ENCODE measurements at places on chromosomes 11 and 22. TPM values are rescaled to one million over a fixed set of nuclear protein-coding genes. Genes with fewer than 3 reads are reported as not detected.

- peak; percentile 47 for DNase-seq
Observed at GRCh38 chr22:35631597-35631996, 14.5 kb upstream of the MB start.

DNA sequence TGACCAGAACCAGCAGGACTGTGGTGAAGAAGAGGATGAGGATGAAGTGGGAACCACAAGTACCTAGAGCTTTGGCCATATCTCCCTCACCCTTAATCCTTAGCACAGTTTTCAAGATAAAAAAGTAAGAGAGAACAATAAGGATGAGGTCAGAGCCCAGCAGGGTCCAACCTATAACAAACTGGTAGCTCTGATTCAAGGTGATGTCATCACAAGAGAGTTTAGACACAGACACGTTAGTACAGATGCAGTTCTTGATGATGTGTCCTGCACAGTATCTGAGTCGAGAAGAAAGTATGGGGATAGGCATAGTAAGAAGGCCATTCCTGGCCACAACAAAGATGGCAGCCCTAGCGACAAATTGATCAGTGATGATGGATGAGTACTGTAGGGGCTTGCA lies 586 bp downstream of the OR56A5 start:
- DNase-seq: peak; percentile 68

GRCh38 chr22:22565981-22566380 lies 6.9 kb upstream of the PRAME start:
- DNase-seq: peak; percentile 44

DNA sequence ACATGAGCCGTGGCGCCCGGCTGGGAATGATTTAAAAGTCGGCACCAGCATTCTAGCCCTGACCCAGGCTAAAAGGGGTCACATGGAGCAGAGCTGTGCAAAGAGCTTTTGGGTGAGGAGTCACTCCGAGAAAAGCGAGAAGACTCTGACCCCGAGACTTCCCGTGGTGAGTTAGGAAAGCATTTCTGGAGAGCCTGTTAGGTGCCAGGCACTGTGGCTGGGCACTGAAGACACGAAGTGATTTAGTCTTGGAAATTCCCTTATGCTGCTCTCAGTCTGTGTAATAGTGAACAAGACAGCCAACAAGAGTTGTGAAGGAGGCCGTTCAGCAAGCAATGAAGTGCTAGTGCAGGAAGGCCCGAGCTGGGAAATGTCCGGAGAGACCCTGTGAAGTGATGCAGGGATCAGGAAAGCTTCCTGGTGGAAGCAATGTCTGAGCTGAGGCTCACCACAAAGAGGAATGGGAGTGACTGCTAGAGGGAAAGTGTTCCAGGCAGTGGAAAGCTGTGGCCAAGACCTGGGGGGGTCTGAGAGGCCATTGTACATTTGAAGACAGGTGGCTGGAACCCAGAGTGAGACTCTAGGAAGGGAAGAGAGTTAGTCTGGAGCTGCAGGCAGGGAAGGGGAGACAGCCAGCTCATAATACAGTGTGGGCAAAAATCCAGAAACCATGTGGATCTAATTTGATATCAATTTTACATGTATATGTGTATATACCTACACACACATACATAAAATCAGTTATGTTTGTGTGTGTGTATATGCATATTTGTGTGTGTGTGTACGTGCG lies 31.6 kb downstream of the MARK2 start:
- no peak for DNase-seq

GRCh38 chr22:37165940-37166674 lies 16.4 kb upstream of the IL2RB start:
- no peak for DNase-seq

DNA sequence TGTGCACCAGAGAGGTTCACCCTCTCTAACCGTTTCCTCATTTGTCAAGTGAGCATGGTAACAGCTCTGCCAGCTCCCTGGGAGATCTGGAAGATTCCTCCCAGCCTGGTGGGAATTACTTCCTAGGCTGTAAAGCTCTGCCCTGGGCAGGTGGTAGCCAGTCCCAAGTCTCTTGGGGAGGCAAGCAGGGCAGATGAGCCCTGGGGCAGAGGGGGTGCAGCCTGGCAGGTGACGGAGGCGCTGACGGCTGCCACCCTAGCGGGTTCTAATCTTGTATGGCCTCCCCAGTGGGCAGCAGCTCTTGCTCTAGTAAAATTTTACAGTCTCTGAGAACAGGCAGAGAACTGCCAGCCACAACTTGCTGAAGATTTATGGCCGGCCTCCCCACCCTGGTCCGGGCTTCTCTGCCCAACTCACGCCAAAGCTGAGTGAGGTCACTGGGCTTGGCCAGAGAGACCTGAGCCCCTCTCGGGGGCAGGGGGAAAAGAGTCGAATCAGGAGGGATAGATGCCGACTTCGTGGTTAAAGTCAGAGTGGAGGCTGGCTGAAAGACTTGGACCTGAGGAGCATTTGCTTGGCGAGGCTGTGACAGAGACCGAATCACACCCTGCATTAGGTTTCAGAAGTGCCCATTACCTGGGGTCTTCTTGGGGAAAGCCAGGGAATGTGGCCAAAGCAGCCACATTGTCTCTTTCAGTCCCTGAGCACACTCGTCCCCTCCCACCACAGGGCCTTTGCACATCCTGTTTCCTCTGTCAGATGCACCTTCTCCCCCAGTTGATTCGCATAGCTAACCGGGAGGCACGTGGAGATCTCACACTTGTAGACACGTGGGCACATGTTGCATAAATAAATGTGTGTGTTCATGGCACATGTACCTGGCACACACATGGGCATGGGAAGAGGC lies 188.2 kb downstream of the MN1 start:
- DNase-seq: no peak

DNA sequence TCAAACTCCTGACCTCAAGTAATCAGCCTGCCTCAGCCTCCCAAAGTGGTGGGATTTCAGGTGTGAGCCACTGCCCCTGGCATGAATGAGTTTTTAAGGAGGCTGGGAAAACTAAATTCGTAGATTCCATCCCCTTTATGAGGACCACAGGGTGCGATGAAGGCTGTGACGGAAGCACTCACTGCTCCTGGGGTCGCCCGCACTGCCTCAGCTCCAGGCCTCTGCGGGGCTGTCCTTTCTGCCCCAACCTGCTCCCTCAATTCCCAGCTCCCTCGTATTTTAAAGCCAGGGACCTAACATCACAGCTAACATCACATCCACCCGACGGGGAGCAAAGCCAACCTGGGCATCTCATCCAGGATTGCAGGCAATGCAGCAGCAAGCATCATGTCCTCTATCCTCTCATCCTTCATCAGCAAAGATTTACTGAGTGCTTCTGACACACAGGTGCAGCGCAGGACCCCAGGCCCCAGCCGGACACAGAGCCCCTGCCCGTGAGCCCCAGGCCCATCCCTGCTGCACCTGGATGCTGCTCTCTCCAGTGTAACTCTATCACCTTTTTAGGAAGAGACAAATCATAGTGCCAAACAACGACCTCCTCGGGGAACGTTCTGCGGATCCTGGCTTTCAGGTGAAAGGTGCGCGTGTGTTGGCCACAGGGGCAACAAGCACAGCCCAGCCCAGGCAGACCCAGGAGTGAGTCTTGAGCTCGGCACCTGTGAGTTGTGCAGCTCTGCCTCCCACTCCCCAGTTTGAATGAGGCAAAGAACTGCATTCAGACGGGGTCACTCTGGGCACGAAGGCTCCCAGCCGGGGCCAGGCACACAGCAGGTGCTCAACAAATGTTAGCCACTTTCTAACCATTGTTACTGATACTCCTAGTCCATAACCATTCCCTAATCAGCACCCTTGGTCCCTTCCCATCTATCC lies 134.3 kb downstream of the CRYBB2 start:
- no peak for DNase-seq

- no peak for DNase-seq
Observed at GRCh38 chr11:115541518-115541917, 37.3 kb upstream of the CADM1 start.

GRCh38 chr22:22818861-22819855 lies 68.5 kb upstream of the IGLL5 start:
- DNase-seq: no peak

- peak; percentile 26 for DNase-seq
Observed at GRCh38 chr11:76512851-76513653, 68.2 kb downstream of the EMSY start.

The ANO3 gene
- under 0.01 TPM for total RNA-seq

The ASCL3 gene
- total RNA-seq: not detected

The CREB3L1 gene
- 0.53 TPM for total RNA-seq

The ADM2 gene
- 3.7 TPM for total RNA-seq

Data from bronchial epithelial cell (primary cell).